ENCODE measurements at places on chromosomes 4 and X. TPM values are rescaled to one million over a fixed set of nuclear protein-coding genes. Genes with fewer than 3 reads are reported as not detected.

- DNase-seq: no peak
Measured at GRCh38 chr4:65865489-65865888, 195.2 kb upstream of the EPHA5 start.

GRCh38 chrX:40326186-40326965, 228.6 kb upstream of the BCOR start:
- no peak for DNase-seq

- no peak for DNase-seq
Measured at GRCh38 chrX:39693298-39693697, 404.5 kb downstream of the BCOR start.

ARMCX6 gene
- total RNA-seq: 45.2 TPM

TSPAN5 gene
- total RNA-seq: 19.2 TPM

DNA sequence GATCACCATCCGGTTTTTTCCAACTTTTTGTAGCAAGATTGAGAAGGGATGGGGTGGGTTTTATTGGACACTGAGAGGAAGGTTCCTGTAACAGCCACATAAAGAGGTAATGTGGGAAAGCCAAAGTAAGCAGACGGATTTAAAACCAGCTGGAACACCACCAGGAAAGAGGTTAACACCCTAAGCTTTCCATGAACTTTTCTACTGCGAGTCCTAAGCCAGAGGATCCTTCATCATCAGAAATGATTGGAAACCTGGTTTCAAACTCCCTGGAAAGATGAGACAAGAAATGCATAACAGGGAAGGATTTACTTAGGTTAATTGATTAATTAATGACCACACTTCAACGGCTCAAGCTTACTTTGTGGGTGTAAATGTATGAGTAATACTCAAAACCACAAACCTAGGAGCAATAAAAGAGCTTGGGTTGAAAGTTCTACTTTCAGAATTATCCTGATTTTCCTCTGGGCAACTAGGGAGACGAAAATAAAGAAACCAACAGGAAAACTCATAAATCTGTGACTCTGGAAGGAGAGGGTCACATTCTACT, 91.5 kb downstream of the COX18 start:
- DNase-seq: no peak

- no peak for DNase-seq
Measured at GRCh38 chr4:156754832-156755570, 216.6 kb downstream of the PDGFC start.

DNA sequence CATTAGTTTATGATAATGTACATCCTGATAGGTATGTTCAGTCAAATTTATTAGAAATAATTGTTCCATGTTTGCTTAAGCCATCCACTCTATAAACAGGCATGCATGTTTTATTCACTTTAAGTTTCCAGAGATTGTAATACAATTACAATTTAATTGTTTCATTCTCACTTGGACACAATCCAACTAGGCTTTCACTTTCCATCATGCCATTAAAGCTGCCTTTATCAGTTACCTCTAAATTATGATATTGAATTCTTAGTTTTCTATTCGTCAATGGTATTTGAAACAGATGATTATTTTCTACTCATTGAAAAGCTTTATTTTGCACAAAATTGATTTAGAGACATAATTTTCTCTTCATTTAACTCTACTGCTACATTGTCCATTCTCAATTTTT, 1196.3 kb downstream of the RAPGEF2 start:
- DNase-seq: no peak

NUDT9 gene
- total RNA-seq: 13.1 TPM

GRCh38 chrX:110213183-110213582, 104.7 kb downstream of the AMMECR1 start:
- no peak for DNase-seq

DNA sequence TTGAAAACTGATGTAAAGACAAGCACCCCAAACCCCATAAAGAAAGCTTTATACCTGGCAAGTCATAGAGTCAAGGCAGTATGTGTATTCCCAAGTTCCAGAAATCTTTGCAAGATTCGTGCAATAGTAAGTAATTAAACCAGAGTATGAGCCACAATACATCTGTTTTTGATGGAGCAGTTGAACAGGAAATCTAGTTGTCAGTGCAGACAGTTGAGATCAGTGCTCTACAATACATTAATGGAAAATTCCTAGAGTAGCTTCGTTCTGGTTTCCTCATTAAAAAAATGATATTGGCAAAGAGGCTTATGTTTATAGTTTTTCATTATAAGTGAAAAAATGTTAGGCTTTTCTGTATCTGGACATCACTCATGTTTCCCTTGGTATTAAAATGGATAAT, 575.3 kb downstream of the TRIML1 start:
- DNase-seq: no peak

DNA sequence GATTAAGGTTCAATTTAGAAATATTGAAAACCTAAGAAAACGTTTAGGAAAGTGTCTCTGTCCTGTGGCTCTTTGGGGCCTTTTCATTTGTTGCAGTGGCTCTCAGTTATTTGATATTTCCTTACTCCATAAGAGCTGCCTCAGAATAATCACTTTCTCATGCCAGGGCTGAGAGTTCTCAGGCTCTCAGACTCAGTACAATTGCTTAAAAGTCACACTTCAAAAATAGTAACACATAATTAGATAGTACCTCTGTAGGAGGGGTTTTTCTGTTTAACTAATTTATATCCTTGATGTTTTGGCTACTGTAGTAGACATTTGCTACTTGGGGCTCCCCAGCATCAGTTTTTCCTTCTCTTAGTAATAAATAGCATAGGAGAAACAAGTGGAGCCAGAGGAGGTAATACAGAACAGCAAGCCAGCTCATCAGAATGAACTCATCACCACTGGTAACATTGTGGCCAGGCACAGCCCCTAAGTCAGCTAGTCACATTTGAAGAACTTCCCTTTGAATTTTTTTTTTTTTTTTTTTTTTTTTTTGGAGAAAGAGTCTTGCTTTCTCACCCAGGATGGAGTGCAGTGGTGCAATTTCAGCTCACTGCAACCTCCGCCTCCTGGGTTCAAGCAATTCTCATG, 8.0 kb upstream of the HNRNPD start:
- DNase-seq: no peak

DNA sequence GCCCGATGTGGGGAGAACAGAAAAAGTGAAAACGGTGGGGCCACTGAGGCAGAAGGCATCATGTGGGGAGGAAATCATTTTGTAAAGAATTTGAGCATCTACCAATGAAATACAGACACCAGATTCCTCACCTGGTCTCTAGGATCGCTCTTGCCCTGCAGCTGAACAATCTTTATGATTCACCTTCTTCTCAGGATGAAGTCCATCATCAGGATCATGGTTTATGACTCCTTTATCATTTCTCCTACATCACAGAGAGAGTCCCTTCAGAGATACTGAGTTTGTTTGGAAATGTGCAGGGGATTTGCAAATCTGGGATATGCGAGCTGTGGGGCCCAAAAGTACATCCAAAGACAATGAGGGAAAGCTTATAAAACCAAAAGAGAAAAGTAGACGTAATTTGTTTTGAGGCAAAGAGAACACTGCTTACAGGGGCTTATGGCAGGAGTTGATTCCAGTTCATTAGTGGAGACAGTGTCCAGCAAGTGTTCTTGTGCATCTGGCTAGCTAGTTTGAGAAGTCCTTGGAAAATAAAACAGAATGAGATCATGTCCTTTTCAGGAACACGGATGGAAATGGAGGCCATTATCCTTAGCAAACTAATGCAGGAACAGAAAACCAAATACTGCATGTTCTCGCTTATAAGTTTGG, 15.3 kb upstream of the ANXA5 start:
- DNase-seq: no peak
